ENCODE measurements at places on chromosomes 12 and 14.

- DNase-seq: no peak
Measured at GRCh38 chr14:67436006-67436866, 24.3 kb upstream of the PLEK2 start.

- DNase-seq: no peak
Measured at GRCh38 chr14:54312166-54312801, 84.5 kb upstream of the CDKN3 start.

- no peak for DNase-seq
Measured at GRCh38 chr14:101426466-101426865, 134.8 kb upstream of the DIO3 start.

- DNase-seq: no peak
Measured at GRCh38 chr12:789852-790563, 37.6 kb downstream of the WNK1 start.

DNA sequence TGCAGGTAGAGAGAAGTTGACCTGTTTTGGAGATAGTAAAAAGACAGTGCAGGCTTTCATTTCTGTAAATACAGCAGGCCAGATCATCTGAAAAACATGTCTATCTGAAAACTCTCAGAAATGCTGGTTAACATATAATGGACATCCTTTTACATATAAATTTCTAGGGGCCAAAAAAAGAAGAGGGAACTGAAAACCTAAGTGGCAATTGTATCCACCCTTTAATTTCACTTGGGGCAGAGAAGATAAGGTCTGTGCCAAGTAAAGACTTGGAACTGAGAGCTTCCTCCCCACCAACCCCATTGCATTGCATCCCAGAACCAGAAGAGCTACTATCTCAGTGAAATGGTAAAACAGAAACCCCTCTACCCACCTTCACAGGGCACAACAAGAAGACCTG, 141.0 kb downstream of the SRGAP1 start:
- no peak for DNase-seq

GRCh38 chr12:6902448-6902847, 2.2 kb upstream of the LRRC23 start:
- DNase-seq: no peak

DNA sequence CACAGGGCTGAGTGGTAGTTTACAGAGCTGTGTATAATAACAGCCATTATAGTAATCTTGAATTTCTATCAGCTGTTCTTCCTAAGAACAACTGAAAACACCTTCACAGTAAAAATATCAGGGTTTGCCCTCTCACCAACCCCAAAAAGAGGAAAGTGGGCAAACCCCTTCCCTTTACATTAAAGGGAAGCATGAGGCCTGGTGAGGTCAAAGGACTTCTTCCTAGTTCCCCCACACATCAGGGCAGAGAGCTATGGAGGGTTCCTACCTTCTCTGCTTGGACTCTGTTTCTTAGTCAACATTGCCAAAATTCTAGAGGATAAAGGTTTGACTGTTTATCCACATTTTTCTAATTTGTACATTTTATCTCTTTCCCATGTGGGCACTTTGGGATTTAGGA, 4.4 kb upstream of the RPAP3 start:
- no peak for DNase-seq

All from erythroblast (primary cell).